ENCODE measurements at places on chromosomes 7 and 10. TPM values are rescaled to one million over a fixed set of nuclear protein-coding genes. Genes with fewer than 3 reads are reported as not detected.

GRCh38 chr10:106904209-106904608 lies 260.3 kb downstream of the SORCS1 start:
- no peaks in the 10 kb centered on the region for H3K36me3 ChIP-seq
- H3K4me3 ChIP-seq, result no peak overlapping the region
- no peaks in the 10 kb centered on the region for H3K4me1 ChIP-seq
- DNase-seq, result no peak
- no peak overlapping the region for H3K27ac ChIP-seq

DNA sequence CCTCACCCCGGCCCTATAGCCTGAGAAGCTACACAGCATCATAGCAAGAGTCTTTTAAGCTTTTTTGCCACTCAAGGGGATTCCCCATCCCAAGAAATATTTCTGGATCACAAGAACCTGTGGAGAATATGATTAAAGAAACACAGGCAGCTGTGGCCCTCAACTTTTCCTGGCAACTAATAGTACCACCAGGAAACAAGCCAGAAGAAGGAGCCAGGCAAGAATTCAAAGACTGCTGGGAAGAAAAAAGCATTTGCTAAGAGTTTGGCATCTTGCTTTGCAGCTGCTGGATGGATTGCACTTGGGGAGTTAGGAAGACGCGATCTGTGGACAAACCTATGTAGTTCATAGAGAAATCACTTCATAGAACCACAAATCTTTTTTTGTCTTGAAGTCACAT lies 437.8 kb downstream of the PLXDC2 start:
- no peak overlapping the region for H3K27ac ChIP-seq
- H3K27me3 ChIP-seq, result no peaks in the 10 kb centered on the region
- H3K4me3 ChIP-seq, result no peak overlapping the region

- H3K27ac ChIP-seq, result no peak overlapping the region
- H3K27me3 ChIP-seq, result peaks cover 12% of the 10 kb centered on the region
- no peak for DNase-seq
- H3K36me3 ChIP-seq, result no peaks in the 10 kb centered on the region
- H3K4me3 ChIP-seq, result no peak overlapping the region
These were observed 14.8 kb upstream of the KLF14 start for GRCh38 chr7:130748531-130749389.

DNA sequence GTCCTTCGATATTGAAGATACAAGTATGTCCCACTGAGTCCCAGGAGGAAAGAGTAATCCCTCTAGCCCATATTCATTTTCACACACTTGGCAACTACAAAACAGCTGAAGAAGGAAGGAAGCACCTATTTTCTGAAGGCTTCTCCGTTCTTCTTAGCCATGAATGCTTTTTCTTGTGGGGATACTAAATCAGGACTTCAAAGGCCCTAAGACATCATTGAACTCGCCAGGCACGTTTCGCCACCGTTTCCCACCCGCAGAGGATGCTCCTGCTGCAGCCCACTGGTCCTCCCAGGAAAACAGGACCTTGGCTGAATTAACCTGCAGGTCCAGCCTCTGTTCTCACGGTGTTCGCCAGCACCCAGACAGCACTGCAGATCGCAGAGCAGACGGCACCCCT lies 561.5 kb downstream of the DNAJB6 start:
- no peak overlapping the region for H3K4me3 ChIP-seq
- no peak overlapping the region for H3K27ac ChIP-seq
- no peaks in the 10 kb centered on the region for H3K36me3 ChIP-seq
- H3K27me3 ChIP-seq, result no peaks in the 10 kb centered on the region
- H3K4me1 ChIP-seq, result no peaks in the 10 kb centered on the region

The CNNM1 gene
- 2.0 TPM for total RNA-seq

The PTPRZ1 gene
- 1.6 TPM for total RNA-seq

All from astrocyte (in vitro differentiated cells and primary cell).